Fibroblast of skin of right biceps (primary cell): ENCODE measurements at places on chromosomes 7 and 10.
A peak's percentile ranks its signal among the peaks of the same experiment; 100 is the strongest.

- no peak for DNase-seq
These were observed 31.5 kb downstream of the MACROH2A2 start for GRCh38 chr10:70084189-70084588.

DNA sequence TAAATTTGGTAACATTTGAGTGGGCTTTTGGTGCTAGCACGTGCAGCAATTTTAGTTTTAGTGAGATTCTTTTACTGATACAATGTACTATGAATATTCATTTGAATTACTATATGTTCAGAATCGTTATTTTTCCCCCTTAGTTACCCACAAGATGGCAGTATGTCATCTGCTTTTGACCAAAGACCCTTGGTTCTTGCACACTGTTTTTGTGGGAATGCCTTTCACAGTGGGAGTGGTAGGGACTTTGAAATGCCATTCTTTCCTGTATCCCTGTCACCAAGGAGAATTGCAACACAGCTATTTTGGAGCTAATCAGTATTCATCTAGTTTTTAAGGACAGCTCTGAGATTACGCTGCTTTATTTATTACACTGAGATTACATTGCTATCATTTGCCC, 40.6 kb downstream of the SEC23IP start:
- peak; percentile 26 for DNase-seq

DNA sequence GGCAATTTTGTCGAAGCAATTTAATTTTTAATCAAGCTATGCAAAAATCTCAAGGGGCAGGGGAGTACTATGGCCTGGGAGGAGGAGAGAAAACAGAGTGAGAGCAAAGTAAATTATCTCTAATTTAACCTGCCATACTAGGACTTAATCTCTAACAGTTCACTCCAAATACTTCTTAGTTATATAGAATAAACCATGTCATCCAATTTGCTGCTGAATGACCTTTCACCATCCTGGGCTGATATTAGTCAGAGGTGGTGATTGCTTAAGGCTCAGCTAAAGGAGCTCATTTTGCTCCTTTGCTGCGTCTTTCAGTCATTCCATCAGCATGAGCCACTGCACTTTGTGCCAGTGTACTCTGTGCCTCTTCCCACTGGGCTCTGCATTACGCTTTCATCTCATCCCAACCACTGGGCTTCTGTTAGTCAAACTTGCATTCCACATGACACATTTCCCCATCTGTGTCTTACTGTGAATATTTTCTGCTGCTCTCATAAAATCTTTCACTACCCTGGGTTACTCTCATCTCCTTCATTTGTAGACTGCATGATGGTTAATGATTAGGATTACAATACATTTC, 84.3 kb downstream of the CD36 start:
- peak; percentile 100 for DNase-seq

GRCh38 chr7:112129655-112130323, 76.4 kb downstream of the DOCK4 start:
- DNase-seq = no peak

GRCh38 chr7:40851001-40851400, 716.2 kb downstream of the SUGCT start:
- DNase-seq = no peak

GRCh38 chr7:100585511-100586265, at the start of gene LRCH4:
Gene LRCH4, minus strand, starts transcription at chr7:100586129. Its CDS starts 29 bp downstream, at chr7:100586100.
- DNase-seq = no peak

DNA sequence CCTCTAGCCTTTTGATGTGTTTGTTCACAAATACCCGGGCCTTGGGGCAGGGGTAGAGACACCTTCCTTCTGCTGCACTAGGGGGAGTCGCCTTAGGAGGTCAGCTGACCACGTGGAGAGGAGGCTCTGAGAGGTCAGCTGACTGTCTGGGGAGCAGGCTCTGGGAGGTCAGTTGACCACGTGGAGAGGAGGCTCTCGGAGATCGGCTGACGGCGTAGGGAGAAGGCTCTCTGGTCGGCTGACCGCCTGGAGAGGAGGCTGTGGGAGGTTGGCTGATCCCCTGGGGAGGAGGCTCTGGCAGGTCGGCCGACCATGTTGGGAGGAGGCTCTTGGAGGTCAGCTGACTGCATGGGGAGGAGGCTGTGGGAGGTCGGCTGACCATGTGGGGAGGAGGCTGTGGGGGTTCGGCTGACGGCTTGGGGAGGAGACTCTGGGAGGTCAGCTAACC, 59.6 kb upstream of the LYZL1 start:
- no peak for DNase-seq

DNA sequence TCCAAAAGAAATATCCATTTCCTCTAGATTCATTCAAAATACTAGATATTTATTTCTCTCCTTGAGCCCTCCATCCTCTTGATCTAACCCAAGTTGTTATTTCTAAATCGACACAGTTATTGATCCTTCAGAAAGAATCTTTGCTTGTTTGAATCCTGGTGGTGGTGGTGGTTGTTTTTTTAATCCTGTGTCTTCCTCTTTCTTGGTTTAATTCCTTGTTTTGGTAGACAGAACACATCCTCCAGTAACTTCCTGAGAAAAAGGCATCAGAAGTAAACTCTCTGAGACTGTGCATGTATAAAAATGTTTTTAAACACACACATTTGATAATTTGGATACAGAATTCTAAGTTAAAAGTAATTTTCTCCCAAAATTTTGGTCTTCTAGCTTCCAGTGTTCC, 49.9 kb downstream of the SIRT1 start:
- DNase-seq = no peak

DNA sequence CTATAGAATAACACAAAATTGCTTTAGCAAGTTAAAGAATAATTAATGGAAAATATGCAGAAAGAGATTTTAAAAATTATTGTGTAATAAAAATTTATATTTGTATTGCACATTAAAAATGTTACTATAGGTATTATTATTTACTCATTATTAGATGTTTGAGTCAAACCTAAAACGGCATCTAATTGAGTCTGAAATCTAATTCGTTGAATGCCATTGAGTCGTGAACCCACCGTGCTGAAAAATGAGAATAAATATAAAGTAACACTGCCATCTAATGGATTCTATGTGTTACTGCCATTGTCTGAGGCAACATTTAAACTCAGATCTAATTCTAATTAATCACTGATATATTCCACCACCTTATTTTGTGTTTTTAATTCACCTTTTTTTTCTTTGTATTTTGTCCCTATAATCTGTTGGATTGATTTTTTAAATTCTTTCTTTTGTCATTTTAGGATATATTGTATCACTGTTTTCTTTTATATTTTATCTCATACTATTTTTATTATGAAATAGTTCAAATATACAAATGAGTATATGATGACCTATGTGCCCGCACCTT, 62.2 kb downstream of the SAMD9 start:
- peak; percentile 55 for DNase-seq

DNA sequence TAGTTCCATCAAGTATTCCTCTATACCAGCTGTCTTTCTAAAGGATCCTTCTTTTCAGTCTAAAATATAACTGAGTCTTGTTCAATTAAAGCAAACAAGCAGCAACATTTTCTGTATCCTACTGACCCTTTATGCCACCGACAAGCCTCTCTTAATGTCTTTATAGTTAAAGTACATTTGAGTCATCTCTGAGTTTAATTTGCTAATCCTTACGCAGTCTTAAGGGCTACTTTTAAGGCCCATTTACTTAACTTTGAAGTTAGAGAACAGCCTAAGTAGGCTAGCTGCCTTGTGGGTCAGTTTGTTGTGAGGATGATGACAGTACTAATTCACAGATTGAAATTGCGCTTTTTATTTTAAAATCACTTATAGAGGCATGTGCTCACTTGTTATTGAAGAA, 265.5 kb upstream of the FERD3L start:
- no peak for DNase-seq

GRCh38 chr7:132386201-132386681, 190.0 kb downstream of the PLXNA4 start:
- DNase-seq = no peak

DNA sequence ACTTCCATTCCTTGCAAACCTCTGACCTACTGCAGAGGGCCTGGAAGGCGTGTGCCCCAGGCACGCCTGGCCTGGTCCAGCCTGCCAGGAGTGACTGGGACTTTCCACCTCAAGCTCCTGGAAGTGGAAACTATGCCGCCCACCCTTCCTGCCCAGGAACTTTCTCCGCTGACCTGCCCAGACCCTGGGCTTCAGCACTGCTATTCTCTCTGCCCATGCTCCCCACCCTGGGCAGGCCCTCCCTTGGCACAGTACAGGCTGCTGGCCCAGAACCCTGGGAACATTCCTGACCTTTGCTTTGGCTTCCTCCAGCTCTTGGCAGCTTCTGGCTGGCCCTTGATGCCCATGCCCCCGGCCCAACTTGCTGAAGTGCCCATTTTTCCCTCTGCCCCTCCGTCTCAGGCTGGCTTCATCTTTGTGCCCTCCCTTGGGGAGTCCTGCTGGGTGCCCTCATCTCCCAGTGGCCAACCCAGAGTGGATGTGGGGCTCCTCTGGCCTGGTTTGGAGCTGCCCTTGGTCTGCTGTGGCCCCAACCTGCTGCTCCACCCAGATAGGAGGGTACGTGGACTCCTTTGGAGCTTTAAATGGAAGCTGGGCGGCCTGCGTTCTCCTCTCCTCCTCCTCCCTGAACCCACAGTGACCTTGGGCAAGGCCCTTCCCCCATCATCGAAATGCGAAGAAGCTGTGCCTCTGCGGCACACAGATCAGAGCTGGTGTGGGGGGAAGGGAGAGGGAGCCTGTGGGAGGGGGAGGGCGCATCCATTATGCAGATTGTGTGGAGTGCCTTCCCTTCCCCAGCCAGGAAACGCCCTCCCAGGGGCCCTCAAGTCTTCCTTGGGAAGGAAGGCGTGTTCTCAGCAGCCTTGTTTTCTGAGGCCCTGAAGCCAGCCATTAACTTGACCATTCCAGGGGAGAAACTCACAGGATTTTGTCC, 3.4 kb downstream of the MMRN2 start:
- peak; percentile 79 for DNase-seq

DNA sequence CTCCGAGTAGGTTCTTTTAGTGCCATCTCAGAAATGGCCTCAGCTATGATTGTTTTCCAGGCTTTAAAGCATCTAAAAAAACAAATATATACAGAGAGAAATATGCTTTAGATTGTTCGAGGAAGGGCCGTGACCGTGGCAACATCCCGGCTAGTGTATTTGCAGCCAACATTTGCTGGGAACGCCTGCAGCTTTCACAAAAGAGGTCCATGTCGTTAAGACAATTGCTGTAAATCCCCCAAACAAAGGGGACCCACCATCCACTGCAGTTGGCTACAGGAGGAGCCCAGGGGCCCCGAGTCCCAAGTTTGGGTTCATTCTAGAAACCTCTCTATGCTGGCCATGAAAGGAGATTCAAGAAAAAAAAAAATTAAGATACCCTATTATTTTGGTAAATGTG, 152.8 kb upstream of the TCF7L2 start:
- DNase-seq = no peak

DNA sequence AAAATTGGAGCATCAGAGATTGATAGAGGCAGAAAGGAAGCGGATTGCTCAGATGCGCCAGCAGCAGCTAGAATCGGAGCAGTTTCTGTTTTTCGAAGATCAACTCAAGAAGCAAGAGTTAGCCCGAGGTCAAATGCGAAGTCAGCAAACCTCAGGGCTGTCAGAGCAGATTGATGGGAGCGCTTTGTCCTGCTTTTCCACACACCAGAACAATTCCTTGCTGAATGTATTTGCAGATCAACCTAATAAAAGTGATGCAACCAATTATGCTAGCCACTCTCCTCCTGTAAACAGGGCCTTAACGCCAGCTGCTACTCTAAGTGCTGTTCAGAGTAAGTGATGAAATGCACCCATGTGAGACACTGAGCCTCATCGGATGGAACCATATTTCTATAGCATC, 33.1 kb downstream of the STAMBPL1 start:
- no peak for DNase-seq

DNA sequence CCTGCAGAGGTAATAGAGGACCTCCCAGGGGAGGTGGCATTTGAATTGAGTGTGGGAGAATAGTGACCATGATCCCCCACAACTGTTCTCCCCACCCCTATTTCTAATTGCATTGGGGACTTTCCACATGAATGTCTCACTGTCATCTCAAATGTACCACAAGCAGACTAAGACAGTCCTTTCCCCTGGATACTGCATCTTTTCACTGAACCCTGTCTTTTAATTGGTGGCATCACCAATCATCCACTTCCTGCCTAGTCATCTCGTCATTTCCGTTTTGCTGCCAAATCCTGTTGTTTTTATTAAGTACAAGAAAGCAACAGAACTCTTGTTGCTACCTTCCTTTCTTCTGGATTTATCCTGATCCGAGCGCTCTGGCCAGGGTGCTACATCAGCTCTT, 120.3 kb downstream of the NRP1 start:
- peak; percentile 36 for DNase-seq

GRCh38 chr10:49651917-49652316, 27.5 kb upstream of the C10orf53 start:
- DNase-seq = no peak

- DNase-seq = peak; percentile 17
These were observed 49.8 kb downstream of the PAXIP1 start for GRCh38 chr7:154953006-154953684.
